HCT116 (cell line): ENCODE measurements at places on chromosomes 7 and 10.

DNA sequence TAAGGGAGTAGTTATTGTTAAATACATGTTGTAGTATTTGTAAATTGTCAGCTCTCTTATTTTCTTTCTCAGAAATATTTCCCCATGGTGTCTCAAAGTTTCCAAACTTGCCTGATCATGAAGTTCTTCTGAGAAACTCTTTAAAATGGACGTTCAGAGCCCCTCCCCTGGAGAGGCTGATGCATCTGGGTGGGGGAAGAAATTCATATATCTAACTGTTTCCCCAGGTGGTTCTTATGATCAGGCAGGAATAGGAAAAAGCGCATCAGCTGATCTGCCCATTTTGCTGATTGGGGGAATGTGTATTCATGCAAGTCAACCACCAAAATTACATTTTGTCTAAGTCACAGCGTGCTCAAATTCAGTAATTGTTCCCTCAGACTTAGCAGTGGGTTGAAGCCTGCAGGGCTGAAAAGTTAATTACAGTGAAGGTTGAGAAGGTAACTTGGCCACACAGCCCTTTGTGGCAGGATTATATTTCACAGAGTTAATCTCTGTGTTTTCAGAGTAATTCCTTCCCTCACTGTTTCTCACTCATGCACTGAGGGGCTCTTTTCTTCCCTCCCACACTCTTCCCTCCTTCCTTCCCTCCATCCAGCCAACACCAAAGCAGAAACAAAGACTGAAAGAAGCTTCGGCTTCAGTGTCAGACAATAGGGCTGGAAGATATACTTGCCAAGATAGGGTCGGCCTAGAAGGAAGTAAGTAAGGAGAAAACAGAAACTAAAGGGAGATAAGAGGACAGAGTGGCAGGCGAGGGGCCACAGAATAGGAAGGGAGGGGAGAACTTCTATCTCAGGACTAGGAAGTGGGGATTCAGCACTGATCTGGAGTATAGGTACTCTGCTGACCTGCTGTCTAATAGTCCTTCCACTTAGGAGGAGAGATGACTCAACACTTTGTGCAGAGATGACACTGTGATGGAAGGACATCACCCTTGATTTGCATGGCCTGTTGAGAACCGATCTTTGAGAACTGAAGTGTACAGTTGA is 50.5 kb upstream of the STARD3NL start:
- DNase-seq: no peak

DNA sequence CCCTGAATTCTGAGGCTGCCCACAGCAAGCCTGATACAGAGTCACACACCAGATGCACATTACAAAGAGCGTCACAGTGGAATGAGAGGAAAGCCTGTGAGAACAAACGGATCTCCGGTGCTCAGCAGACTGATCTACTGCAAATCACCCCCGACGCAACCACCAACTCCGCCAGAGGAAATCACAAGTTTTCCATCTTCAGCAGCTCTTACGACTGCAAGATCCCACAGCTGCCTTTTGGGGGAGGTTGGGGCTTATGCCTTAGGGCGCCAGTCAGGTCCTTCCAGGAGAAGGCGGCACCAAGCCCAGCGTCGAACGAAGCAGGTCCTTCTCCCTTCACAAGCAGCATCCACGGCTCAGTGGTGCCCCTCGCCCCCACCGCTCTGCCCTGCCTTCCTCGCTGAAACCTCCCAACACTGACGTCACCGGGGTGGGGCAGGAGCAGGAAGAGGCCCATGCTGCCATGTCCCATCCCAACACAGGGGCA is 32.5 kb downstream of the PTPRN2 start:
- DNase-seq: no peak

- DNase-seq: no peak
Measured at GRCh38 chr10:79159785-79160184, 91.0 kb downstream of the ZMIZ1 start.

- DNase-seq: no peak
Measured at GRCh38 chr10:11118686-11119085, 101.0 kb downstream of the CELF2 start.

GRCh38 chr10:30803892-30804322 is 174.4 kb upstream of the LYZL2 start:
- no peak for DNase-seq

DNA sequence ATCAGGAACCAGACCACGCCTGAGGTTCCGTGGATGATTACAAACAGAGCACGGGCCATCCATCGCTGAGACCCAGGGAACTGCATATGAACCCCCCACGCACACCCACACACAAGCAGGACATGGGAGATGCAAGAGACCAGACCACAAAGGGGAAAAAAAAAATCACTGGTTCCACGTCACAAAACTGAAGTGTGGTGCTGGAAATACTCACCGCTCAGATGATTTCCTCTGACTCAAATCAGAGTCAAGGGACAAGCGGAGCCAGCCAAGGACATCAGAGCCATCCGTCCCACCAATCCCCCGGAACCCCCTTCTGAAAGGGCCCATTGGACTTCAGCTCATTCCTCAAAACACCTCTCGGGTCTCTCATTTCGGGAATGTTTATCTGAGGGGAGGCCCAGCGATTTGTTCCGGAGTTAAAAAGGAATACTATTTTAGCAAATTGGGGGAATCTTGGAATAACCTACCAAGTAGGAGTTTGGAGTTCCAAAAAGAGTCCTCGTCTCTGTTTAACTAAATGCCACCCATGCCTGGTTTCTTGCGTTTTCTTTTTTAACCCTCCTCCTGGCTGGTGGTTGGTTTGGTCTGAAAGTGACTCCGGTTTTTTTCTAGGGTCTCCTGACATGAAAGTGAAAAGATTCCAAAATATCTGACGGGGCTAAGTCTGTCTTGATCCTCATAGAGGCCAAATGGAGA is 15.0 kb downstream of the SNX8 start:
- no peak for DNase-seq

- DNase-seq: no peak
Measured at GRCh38 chr7:117435475-117436043, 8.3 kb upstream of the ASZ1 start.

DNA sequence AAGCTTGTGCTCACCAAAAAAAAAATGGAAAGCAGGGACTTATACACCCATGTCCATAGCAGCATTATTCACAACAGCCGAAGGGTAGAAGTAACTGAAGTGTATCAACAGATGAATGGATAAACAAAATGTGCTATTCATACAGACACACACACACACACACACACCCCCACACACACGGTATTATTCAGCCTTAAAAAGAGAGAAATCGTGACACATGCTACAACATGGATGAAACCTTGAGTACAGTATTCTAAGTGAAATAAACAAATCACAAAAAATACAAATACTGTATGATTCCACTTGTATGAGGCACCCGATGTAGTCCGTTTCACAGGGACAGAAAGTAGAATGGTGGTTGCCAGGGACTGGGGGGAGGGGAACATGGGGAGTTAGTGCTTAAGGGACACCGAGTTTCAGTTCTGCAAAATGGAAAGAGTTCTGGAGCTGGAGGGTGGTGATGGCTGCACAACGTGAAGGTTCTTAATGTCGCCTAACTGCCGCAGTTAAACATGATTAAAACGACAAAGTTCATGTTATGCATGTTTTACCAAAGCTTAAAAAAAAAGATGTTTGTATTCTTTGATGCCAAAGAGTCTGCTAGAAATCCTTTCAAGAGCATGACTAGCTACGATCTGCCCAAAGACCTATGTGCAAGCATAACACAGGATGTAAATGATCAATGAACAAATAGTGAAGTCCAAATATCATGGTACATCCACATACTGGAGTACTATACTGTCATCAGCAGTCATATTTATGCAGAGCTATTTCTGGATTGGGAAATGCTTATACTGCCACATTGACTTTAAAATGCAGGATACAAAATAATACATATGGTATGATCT is 7.2 kb downstream of the TNS3 start:
- DNase-seq: no peak
